Activated CD4-positive, alpha-beta T cell treated with anti-CD3 and anti-CD28 coated beads, Interleukin-2, amount 50 U/mL, for 24 hours (primary cell): ENCODE measurements at places on chromosomes 11 and 22.

DNA sequence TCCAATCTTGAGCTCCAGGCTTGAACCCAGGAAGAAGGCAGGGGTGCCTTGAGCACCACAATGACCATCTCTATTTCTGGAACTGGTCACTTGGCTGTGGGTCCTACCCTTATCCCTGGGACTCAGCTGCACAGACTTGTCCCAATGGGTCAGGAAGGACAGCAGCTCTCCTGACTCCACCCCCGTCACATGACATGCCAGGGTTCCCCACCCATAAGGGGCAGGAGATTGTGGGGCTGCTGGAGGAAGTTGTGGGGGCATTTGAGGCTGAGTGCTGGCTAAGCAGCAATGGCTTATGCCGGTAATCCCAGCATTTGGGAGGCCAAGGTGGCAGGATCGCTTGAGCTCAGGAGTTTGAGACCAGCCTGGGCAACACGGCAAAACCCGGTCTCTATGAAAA lies 56.2 kb downstream of the NFAM1 start:
- DNase-seq: no peak

- peak; percentile 2 for DNase-seq
These were observed at the start of gene CFAP300 for GRCh38 chr11:102047305-102047924. Gene CFAP300, plus strand, starts transcription at chr11:102047437. Its CDS starts 34 bp downstream, at chr11:102047471.

- no peak for DNase-seq
These were observed 18.1 kb downstream of the CSRP3 start for GRCh38 chr11:19183646-19184045.

- DNase-seq: no peak
These were observed 636.0 kb downstream of the TBC1D22A start for GRCh38 chr22:47398491-47398890.

- no peak for DNase-seq
These were observed 9.6 kb upstream of the TPST2 start for GRCh38 chr22:26599505-26599904.

GRCh38 chr22:22843848-22844247 lies 43.8 kb upstream of the IGLL5 start:
- no peak for DNase-seq

DNA sequence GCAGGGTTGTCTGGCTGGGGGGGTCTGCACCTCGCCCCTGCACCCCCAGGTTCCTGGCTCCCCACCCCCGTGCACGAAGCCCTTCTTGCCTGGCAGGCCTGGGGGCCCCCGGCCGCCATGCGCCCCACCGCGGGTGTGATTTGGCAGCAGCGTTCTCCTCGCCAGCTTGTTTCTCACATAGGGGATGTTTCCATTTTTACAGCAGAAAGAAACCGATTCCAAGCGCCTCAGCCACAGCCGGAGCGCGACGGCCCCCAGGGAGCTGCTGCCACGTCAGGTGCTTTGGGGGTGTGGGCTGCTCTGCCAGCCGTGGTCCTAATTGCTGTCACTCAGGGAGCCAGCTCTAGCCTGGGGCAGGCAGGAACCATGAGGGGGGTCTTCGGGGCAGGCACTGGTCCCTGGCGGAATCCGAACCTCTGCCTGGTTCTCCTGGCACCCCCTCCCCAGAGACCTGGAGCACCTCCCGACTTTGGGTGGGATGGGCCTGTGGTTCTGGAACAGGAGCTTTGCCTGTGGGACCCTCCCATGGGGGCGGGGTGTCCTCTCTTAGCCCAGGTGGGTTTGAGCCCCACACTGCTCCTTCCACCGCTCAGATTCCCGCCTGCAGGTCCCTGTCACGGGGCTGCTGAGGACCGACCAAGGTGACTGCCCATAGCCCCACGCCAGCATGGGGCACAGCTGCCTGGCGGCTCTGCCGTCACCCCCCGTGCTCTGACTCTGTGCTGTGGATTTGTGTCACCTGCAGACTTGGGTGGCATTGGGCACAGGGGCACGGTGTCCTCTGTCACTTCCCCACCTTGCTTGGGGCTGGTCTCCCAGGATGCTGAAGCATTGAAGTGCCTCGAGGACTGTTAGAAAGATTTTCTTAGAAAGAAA lies 54.0 kb downstream of the RTN4R start:
- DNase-seq: no peak

DNA sequence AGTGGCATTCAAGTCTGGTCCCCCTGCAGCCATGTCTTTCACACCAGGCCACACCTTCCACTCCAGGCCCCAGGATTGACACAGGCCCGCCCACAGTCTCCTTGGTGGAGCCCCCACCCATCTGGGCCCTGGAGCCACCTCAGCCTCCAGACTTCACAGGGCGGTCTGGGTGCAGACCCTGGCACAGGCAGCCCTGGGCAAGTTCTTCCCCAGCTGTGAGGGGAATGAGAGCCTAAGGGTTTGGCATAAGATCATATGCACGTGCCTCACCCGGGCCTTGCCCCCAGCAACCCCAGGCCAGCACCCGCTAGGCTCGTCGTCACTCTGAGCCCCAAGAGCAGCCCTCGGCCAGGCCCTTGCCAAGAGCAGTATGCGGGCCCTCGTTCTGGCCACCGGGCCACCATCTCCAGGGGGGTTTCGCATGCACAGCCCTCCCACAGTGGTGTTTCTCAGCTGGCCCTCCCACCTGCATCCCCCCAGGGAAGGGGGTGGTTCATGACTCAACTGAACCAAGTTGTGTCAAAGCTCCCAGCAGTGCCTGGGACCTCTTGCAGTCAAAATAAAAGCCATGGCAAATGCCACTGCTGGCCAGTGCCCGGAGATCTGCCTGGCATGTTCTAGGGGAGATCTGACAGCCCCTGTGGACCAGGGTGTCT lies 70.4 kb upstream of the KCNQ1OT1 start:
- DNase-seq: no peak

GRCh38 chr11:82790723-82791484 lies 57.2 kb upstream of the FAM181B start:
- no peak for DNase-seq

- DNase-seq: no peak
These were observed 30.4 kb downstream of the FAM181B start for GRCh38 chr11:82703226-82703625.

- no peak for DNase-seq
These were observed 306.1 kb upstream of the DDI1 start for GRCh38 chr11:103730131-103730940.

DNA sequence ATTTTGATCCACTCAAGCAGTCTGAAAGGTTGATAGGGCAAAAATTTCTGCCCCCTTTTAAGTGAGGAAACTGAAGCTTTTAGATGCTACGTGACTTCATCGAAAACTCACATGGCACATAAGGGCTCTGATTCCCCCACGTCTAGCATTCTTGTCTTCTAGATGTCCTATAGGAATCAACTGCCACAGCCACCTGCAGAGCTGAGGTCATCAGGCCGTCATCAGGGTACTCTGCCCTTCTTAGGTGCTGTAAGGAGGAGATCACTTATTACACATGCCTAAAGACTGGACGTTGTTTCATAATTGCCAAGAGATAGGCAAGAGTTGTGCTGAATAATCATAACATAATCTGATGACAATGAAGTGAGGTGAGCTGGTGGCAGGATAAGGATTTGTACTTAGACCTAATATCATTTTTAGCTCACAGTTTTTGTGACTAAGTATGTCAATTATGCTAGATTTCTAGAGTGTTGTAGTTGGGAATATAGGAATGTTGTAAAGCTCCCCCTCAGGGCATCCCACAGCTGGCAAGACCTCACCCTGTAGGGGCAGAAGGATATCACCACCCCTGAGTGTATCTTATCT lies 349.4 kb downstream of the METTL15 start:
- no peak for DNase-seq

DNA sequence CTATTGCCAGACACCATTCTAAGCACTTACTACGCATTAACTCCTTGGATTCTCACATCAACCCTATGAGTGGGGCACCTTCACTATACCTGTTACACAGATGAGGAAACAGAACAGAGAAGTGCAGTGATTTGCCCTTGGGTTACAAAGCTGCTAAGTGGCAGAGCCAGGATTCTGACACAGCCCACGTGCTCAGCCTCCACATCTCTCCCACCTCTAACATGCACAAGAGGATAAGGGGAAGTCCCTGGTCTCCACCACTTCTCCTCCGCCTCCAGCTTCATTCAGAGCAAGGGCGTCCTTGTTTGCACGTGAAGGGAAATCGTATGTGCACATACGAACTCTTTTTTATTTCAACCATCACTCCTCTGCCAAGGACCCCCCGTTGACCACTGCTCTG lies 53.7 kb downstream of the CDON start:
- no peak for DNase-seq

- no peak for DNase-seq
These were observed 15.9 kb downstream of the TP53I11 start for GRCh38 chr11:44934735-44935250.

DNA sequence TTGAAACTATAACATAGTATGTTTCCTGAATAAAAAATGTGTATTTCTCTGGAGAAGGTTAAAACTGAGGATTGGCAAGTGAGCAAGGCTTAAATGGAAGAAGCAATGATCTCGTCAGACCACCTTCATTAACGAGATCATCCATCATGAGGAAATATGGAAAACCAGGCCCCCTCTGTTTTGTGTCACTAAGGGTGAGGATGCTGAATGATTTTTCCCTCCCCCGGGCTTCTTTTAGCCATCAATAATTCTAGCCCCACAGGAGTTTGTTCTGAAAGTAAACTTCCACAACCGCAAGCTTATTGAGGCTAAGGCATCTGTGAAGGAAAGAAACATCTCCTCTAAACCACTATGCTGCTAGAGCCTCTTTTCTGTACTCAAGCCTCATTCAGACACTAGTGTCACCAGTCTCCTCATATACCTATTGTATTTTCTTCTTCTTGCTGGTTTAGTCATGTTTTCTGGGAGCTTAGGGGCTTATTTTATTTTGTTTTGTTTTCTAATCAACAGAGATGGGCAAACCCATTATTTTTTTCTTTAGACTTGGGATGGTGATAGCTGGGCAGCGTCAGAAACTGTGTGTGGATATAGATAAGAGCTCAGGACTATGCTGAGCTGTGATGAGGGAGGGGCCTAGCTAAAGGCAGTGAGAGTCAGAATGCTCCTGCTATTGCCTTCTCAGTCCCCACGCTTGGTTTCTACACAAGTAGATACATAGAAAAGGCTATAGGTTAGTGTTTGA lies 5.8 kb upstream of the HBE1 start:
- no peak for DNase-seq

DNA sequence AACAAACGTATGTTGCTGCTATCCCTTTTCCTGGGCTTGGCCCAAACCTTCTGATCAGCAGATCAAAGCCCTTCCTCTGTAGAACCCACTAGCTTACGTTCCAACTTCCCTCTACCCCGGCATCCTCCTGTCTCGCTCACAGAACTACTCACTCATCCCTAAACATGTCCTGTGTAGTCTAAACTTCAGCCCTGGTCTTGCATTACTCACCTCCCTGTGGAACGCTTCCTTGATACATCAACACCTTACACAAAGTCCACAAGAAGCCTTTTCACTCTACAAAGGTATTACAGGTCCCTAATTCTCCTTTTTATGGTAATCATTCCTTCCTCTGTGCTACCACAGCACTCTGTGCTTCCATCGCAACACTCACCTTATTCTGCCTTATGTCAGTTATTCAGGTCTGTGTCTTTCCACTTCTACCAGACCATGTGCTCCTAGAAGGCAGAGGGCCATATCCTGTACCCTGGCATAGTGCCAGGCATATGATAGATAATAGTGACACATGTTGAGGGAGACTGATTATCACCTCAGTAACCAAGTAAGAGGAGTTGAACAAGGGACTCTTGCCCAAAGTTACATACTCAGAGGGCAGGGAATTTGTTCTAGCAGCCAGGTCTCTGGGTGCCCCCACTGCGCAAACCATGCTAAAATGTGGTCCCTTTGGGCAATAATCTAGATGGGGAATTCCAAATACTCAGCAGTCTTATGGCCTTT lies 41.6 kb downstream of the USP35 start:
- DNase-seq: no peak

DNA sequence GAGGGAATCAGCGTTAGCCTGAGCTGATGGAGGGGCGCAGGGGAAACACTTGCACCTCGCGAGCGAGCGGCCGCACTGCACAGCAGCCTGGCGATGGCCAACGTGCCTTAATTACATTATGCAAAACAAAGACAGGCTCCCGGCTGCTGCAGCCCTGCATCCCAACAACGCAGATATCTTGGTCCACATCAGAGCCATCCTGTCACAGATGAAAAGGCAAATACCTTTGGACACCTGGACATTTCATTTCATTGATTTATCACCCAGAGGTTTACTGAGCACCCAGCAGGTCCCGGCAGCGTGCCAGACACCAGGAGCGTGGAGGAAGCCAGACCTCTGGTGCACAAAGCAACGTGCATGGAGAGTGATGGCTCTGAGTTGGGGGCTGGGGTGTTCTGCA lies 843.0 kb downstream of the TBC1D22A start:
- DNase-seq: no peak

DNA sequence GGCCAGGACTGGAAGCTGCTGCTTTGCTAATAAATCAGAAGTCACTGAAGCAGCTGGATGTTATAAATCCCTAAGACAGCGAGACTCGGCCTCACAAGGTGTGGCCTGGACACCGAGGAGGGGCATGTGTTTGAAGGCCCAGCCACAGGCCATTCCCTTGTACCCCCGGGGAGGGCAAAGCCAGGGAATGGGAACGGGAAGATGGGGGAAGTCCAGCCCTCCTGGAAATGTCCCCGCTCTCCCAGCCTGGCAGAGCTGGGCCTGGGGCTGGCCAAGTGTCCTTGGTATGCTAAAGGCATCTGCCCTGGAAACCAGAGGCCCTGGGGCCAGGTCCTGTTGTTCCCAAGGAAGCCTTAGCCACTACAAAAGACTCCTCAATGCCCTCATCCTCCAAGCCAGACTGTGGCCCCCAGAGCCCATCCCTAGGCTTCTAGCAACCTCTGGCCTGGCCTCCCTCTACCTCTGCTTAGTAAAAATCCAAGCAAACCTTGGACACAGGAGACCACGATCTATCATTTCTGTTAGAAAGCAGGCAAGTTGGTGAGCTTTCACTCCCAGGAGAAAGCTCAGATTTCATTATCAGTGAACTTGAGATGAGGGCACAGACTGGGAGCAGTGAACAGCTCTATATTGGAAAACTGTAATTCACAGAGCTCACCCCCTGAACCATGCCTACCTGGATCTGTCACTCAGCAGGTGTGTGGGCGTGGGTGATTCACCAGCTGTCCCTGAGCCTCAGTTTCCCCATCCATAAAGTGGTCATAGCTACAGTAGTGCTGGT lies 11.0 kb downstream of the CHST1 start:
- DNase-seq: no peak

- no peak for DNase-seq
These were observed 29.5 kb downstream of the SLC22A12 start for GRCh38 chr11:64620381-64620971.

DNA sequence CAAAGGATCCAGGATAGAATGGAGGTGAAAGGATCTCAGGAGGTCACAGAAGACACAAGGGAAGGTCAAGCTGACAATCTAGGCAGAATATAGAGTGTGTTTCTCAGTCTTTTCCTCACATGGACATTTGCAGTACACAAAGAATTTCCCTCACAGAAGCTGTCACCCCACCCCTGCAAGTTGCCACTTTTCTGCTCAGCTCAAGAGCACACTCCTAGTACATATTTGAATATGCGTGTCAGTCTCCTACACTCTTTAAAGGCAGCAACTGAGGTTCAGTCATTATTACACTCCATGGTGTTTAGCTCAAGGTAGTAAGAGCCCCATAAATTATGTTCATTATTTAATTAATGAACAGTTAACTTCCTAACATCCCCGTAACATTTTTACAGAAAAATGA lies 59.1 kb downstream of the ETS1 start:
- DNase-seq: no peak
